ENCODE measurements at places on chromosomes 1 and 21. TPM values are rescaled to one million over a fixed set of nuclear protein-coding genes. Genes with fewer than 3 reads are reported as not detected.
A peak's percentile ranks its signal among the peaks of the same experiment; 100 is the strongest.

GRCh38 chr1:110916669-110917306 is 43.8 kb downstream of the CD53 start:
- H3K4me3 ChIP-seq = no peak overlapping the region
- no peak for DNase-seq
- H3K36me3 ChIP-seq = no peaks in the 10 kb centered on the region
- peak overlapping the region; percentile 44 for H3K27ac ChIP-seq
- peaks cover 5% of the 10 kb centered on the region for H3K4me1 ChIP-seq

GRCh38 chr1:24415910-24416665 is 486 bp downstream of the NIPAL3 start:
- peak overlapping the region; percentile 27 for H3K27ac ChIP-seq
- H3K36me3 ChIP-seq = no peaks in the 10 kb centered on the region
- H3K4me3 ChIP-seq = peak overlapping the region; percentile 73
- DNase-seq = peak; percentile 37
- peaks cover 52% of the 10 kb centered on the region for H3K4me1 ChIP-seq
- H3K27me3 ChIP-seq = no peaks in the 10 kb centered on the region

DNA sequence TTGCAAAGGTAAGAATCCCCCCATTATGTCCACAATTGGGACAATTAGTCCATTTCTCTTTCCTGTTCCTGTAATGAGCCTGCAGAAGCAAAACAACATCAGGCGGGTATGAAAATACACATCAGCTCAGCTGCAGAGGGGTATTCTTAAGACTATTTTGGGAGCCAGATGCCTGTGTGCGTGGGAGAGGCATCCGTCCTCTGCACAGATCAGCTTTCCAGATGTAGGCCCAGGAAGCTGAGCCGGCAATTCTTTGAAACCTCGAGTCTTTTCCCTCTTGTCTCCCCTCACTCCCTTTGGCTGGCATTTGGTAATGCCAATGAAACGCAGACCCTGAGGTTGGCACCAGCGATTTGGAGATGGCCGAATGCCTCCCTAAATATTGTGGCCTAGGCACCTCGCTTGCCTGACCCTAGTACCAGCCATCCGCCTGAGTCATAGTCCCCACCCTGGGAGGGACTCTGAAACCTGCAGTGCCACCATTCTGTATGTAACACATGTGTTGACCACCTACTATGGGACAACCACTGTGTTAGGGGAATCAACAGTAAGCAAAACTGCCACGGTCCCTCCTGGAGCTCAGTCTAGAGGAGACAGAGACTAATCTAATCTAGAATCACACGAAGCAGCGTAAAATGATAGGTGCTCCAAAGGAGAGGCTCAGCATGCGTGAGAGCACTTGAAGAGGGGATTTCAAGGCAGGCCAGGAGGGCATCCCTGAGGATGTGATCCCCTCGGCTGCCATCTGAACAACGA is 603.0 kb downstream of the MATN1 start:
- no peak overlapping the region for H3K4me3 ChIP-seq
- no peak overlapping the region for H3K27ac ChIP-seq
- H3K27me3 ChIP-seq = no peaks in the 10 kb centered on the region
- no peaks in the 10 kb centered on the region for H3K4me1 ChIP-seq

DNA sequence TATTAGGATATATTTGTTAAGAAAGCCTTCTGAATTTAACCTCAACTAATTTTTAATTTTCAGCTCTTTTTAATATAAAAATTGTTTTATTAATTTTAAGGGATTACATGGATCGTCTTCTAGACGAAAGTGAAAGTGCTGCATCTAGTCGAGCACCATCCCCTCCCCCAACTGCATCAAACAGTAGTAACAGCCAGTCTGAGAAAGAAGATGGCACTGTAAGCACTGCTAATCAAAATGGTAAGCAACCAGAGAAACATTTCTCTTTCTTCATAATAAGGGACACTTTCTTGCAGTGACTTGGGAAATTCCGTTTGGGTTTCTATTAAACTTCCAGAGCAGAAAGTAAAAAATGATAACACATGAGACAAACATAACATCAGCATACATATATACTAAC is 56.9 kb downstream of the MIER1 start:
- peak; percentile 69 for DNase-seq
- H3K27ac ChIP-seq = no peak overlapping the region
- H3K36me3 ChIP-seq = peaks cover 31% of the 10 kb centered on the region
- no peaks in the 10 kb centered on the region for H3K27me3 ChIP-seq

NPL gene
- total RNA-seq = 12.3 TPM
